ENCODE measurements at places on chromosomes 1 and 21.

GRCh38 chr1:179447489-179447888 lies 81.7 kb downstream of the AXDND1 start:
- DNase-seq: no peak

DNA sequence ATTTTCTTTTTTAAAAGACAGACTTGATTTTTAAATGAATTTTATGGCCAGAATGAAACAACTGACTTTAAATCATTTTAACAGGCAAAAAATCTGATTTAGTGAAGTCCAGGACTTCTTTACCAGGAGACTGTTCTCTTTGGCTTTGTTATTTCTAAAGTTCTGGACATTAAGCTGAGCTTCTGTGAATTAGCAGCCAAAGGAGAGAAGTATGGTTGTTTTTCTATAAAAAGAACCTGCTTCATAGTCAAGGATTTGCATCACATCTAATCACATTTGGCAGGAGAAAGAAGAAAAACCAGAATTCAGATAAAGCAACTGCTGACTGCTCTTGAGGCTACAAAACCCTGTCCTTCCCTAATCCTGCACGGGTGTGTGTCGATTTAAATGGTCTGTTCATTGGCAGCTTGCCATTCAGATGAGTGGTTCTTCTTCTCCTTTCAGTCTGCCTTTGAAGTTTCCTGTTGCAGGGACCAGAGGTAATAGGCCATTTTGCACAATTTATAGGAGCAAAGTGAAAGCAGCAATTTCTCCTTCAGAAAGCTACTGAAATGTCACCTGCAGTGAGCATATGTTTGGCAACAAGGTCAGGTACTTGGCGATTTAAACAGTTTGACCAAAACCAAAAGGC lies 215.4 kb downstream of the OLFM3 start:
- no peak for DNase-seq

GRCh38 chr1:8004803-8005573 lies 21.1 kb downstream of the ERRFI1 start:
- DNase-seq: no peak

GRCh38 chr1:187504779-187505178 lies 676.0 kb downstream of the PLA2G4A start:
- DNase-seq: no peak

GRCh38 chr21:40011371-40011770 lies 144.1 kb downstream of the PCP4 start:
- DNase-seq: no peak

- no peak for DNase-seq
Observed at GRCh38 chr1:64980745-64981600, 14.6 kb upstream of the JAK1 start.

DNA sequence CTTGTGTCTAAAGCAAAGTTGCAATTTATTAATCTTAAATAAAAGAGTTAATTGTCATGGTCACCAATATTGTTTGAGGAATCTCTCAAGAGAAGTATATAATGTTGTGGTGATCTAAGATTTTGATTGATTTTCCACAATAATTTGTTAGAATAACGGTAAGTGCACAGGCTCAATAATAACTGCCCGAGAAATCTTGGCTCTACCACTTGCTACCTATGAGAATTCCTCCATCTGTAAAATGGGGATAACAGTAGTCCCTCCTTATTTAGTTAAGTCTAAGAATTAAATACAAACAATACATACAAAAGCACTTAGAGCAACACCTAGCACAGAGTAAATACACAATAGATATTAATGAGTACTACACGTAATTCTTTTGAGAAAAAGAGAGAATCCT lies 18.8 kb downstream of the SCAF4 start:
- DNase-seq: no peak

- no peak for DNase-seq
Observed at GRCh38 chr1:236057546-236057945, 7.3 kb downstream of the NID1 start.

DNA sequence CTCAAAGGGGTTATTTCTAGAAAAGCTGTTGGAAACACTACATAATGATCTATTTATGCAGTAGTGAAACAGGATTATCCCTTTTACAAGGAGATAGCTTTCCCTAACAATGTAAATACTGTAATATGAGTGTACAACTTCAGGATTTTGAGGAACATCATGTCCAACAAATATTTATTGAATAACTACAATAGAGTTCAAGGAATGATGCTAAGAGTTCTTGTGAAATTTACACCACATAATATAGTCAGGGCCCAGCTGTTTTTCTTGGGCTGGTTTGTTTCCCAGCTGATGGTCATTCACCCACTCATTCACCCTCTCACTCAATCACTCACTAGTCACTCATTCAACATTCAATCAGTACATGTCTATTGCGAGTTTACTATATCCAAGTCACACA lies 12.3 kb upstream of the LYPLAL1 start:
- DNase-seq: no peak

DNA sequence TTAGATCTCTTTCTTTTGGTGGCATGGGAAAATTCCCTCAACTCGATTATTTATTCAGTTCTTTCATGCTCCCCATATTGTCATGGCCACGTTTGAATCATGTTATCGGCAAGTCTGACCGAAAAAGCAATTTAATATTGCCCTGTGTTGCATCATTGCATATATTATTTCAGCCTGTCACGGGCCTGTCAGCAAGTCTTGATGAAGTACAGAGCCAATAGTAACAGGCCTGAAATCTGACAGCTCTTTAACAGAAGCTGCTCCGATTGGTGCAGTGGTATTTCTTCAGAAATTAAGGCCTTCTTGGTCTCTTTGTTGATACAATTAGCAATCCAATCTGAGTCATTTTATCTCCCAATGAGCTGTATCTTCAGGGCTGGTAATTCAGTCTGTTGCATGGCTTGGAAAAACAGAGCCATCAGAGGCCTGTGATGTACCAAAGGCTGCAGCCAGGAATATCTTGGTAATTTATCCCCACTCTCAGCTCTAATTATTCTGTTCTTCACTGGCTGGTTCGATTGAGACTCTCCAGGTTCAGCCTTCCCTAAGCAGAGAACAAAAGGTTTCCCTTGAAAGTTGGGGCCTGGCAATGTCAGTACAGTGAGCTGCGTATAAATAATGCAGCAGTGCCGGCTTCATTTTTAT lies 149.5 kb downstream of the FGGY start:
- no peak for DNase-seq

DNA sequence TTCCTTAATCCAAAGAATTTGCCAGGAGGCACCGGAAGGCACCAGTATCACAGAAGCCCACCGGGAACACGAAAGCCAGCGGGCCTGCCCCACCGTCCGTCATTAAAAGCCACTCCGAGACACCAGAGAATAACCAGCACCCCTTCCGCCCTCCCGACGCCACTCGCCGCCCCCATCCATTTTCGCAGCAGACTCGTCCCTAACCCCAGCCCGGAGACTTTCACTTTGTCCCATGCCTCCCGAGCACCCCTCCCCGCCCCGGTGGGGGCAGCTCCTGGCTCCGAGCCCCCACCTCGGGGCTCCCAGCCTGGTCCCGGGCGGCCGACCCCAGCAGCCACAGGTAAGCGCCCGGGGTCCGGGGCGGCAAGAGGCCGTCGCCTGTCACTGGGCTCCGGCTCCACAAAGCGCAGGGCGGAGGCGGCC lies 105.4 kb downstream of the SLC45A1 start:
- DNase-seq: no peak
